ENCODE measurements at places on chromosomes 13 and 19. TPM values are rescaled to one million over a fixed set of nuclear protein-coding genes. Genes with fewer than 3 reads are reported as not detected.

DNA sequence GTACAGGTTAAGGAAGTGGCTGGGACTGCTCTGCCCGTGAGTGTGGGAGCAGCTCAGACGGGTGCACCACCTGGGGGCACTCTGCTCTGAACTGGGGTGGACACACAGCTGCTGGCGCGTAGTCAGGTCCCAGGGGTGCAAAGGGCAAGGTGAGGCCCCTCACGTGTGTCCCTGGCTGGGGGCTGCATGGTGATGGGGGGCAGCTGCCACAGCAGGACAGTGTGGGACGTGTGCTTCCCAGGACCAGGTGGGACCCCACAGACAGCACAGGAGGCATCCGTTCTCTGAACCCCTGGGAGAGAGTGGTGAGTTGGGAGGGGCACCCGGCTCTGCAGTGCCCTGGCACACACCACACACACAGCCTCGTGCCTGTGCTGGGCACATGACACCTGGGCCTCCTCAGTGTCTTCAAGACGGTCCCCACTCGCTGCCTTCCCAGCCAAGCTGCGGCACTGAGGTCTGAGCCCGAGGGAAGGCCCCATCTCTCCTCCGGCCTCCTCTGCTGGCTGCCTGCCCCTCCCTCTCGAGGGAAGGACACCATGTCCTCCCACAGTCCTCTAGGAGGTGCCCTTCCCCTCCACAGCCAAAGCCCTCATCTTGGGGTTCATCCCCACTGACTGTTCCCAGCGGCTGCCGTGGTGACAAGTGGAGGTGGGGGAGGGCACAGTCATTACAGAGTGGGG lies 24.7 kb downstream of the CILP2 start:
- DNase-seq: no peak

The TEKTIP1 gene
- 2.6 TPM for polyA plus RNA-seq

DNA sequence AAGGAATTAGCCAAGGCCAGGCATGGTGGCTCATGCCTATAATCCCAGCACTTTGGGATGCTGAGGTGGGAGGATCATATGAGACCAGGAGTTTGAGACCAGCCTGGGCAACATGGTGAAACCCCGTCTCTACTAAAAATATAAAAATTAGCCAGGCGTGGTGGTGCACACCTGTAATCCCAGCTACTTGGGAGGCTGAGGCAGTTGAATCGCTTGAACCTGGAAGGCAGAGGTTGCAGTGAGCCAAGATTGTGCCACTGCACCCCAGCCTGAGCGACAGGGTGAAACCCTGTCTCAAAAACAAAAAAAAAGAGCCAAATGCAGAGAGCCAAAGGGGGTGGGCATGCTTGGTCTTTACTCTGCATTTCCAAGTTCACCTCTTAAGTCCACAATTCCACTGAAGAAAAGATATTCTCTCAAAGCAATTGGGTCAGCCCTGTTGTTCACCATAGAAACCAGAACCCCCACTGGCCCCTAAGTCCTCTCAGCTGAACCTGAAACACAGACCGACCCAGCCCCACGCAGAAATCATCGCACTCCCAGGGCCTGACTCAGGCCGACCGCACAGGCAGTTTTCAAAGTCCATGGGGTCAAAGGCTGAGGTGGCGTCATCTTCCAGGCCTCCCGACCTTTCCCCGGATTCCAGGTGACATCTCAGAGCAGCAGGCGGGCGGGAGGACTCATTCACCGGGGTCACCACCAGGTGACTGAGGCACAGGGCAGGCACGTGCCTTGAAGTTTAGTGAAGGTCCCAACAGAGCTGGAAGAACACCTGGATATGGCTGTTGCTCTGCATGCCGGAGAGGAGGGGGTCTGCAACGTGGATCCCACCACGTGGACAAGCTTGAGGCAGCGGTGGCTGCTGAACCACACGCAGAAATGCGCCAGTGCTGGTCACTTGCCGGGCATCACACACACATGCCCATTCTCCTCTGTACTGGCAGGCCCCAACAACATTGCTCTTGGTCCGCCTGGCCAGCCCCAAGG lies 33.1 kb downstream of the SLC25A42 start:
- DNase-seq: no peak

- no peak for DNase-seq
Measured at GRCh38 chr19:48907671-48908070, 7.6 kb downstream of the NUCB1 start.

DNA sequence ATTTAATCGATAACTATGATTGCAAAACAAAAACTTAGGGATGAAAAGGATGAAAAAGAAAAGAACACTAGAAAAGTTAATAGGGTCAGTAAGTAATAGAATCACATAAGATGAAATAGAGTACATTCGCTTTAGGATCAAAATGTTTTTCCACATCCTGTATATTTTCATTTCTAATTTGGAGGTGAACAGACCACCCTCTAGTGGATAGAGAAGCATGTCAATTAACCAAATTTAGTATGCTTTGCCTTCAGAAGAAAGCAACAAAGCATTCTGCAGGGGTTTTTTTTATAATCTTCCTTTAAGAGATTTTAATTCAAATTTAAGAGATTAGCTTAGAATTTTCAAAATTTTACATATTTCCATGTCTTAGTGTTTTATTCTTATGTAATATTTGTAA lies 611.0 kb upstream of the SGCG start:
- no peak for DNase-seq

The PCDH9 gene
- 5.4 TPM for polyA plus RNA-seq

DNA sequence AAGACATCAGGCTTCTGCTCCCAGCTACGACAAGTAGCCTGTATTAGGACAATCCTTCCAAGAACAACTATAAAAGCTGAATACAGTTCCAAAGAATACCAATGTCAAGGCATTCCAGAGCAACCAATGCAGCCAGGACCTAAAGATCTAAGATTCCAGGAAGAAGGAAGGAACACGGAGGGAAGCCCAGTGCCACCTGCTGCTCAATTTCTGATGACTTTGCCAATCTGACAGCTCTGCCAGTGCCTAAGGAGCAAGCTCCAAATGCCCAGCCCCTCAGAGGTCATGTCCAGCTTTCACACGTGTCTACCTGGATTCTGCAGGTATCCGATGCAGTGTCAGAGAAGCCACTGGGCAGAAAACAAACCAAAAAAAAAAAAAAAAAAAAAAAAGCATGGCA lies 164.4 kb downstream of the IRS2 start:
- DNase-seq: no peak

DNA sequence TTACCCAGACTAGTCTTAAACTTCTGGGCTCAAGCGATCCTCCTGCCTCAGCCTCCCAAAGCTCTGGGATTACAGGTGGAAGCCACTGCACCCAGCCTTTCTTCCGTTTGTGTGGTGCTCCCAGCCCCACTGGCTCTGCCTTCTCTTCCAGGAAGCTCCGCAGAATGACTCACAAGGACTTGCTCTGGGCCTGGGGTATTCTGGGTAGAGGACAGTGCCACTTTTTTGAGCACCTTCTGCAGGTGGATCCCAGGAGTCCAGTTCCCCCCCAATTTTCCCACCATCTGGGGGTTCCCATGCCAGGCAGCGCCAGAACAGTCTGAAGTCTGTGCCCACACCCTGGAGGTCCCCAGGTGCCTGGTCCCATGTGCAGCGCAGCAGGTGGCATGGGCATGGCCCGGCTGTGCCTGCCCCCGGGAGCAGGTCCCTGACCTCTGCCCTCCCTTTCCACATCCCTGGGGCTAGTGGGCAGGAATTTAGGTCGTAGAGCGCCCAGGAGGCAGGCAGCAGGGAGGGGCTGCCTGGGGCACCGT lies 1.6 kb downstream of the REEP6 start:
- no peak for DNase-seq

The ZNF85 gene
- polyA plus RNA-seq: 6.2 TPM

DNA sequence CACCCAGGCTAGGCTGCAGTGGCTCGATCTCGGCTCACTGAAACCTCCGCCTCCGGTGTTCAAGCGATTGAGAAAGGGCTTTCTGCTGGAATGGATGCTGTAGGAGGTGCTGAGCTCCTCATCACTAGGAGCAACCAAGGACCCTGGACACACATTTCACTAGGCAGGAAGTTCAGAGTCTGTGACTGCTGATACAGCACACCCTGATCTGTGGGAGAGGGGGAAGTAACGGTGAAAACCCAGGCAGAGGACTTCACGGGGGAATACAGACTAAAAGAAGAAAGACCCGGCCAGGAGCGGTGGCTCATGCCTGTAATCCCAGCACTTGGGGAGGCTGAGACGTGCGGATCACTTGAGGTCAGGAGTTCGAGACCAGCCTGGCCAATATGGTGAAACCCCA lies 11.9 kb upstream of the NOTCH3 start:
- no peak for DNase-seq

GRCh38 chr13:85896516-85897450 lies 97.6 kb upstream of the SLITRK6 start:
- no peak for DNase-seq

- peak; percentile 13 for DNase-seq
Measured at GRCh38 chr13:30038884-30039283, 188.5 kb upstream of the UBL3 start.

The MYPOP gene
- 3.6 TPM for polyA plus RNA-seq

DNA sequence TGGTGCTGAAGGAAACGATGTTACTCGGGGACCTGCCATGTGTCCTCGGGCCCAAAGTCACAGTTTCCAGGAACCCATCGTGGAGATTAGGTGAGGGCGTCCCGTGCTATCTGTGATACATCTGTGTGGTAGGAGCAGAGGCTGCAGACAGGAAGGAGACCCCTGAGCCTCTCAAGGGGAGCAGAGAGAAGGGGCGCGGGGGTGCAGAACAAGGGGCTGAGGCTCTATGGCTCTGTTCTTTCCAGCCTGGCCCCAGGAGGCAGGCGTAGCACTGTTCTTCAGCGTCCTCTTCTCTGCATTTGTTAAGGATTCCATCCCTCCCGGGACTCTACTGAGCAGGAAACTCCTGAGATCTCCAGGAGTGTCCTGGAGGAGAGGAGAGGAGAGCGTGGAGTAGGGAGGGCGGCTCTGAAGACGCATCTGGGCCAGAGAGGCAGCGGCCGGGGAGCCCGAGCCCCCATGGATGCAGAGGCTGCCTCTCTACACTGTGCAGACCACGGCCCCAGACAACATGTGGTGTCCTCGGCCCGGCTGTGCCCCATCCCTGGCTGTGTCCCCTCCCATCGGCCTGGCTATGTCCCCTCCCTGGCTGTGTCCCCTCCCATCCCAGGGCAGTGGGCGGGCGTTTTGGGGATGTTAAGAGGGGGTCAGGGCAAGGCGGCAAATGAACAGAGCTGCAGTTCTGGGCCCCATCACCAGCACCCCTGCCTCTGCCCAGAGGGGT lies 118.0 kb downstream of the ATP11A start:
- DNase-seq: no peak

The RUBCNL gene
- 6.0 TPM for polyA plus RNA-seq

DNA sequence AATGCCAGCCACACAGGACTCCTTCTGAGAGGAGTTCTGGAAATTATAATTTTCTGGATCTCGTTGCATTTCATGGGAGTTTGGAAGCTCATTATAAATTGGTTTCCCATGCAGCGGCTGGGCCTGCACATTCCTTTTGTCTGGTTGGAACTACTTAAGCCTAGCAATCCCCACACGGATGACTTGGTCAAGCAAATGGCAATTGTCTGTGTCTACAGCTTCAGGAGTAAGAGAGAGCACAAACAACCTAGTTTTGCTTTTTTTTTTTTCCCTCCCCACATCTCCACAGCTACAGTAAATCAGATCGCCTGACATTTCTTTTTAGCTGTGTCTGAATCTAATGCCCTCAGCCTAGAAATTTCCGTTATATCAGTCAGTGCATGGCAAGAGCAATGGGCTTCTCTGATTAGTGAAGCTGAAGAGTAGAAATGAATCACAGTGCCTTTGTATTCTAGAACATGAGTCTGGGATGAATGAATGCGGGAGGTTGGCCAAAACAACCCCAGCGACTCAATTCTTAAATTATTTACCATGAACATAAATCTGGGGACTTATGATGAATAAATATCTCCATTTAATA lies 15.1 kb downstream of the PCDH8 start:
- no peak for DNase-seq

DNA sequence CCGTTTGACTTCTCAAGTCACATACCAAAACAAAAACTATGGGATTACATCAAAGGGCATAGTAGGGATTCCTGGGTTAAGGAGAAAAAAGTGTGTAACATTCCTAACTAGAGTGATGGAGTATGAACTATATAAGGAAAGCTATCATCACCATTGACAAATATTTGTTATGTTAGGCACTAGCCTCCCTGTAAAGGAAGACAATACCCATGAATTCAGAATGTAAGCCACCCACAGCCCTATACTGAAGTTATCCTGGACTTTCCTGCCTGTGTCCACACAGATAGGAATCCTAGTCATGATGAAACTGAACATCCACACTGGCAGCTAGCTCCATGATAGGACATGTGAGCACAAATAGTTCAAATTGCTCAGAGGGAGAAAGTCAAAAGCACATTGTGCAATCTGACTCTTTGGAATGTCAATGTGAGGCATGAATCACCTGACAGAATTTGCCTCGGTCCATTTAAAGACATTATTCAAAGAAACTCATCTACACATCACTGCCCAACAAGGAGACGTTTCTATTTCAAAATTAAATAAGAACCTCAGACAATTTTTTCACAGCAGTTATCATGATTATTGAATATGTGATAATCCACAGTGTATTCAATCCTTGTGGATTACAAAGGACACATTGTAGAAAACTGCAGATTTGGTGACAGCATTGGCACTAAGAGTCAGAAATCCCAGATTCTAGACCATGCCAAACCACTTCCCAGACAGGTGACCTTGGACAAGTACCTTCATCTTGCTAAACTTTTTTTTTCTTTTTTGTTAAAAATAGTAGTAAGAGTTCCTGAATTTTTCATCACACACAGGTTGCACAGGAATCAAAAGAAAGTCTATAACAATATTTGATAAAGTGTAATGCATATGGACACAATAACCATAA lies 529.3 kb downstream of the IRS2 start:
- DNase-seq: no peak

GRCh38 chr13:94947965-94948371 lies 235.6 kb upstream of the SOX21 start:
- DNase-seq: no peak

GRCh38 chr19:31054430-31054829 lies 294.8 kb downstream of the TSHZ3 start:
- peak; percentile 46 for DNase-seq

- DNase-seq: no peak
Measured at GRCh38 chr13:74661851-74662250, 527.6 kb upstream of the KLF12 start.

Data from muscle of back (tissue), 13 donors.